Hepatocyte (in vitro differentiated cells): ENCODE measurements at places on chromosomes 12 and 14. TPM values are rescaled to one million over a fixed set of nuclear protein-coding genes. Genes with fewer than 3 reads are reported as not detected.

Gene GALNT8
- 1.8 and 2.5 TPM in 2 replicates for total RNA-seq

Gene HOTAIR
- 0.32 and 0.90 TPM in 2 replicates for total RNA-seq

Gene SCN8A
- total RNA-seq, result 0.92 and 2.6 TPM in 2 replicates

Gene STYK1
- 0.48 and 3.6 TPM in 2 replicates for total RNA-seq

Gene TCL1B
- total RNA-seq, result 0.50 TPM in 1 of 2 replicates, not detected in the other

Gene WNT1
- total RNA-seq, result not detected in 2 replicates

Gene BMAL2
- 3.9 and 5.2 TPM in 2 replicates for total RNA-seq

Gene GNS
- 193 and 199 TPM in 2 replicates for total RNA-seq

Gene BCL2L14
- total RNA-seq, result 13.6 and 17.8 TPM in 2 replicates
